ENCODE measurements at places on chromosomes 1 and 21.

GRCh38 chr21:45995686-45996179, 14.2 kb downstream of the COL6A1 start:
- no peak for DNase-seq

GRCh38 chr21:31220575-31220974, 123.5 kb downstream of the TIAM1 start:
- DNase-seq, result no peak

DNA sequence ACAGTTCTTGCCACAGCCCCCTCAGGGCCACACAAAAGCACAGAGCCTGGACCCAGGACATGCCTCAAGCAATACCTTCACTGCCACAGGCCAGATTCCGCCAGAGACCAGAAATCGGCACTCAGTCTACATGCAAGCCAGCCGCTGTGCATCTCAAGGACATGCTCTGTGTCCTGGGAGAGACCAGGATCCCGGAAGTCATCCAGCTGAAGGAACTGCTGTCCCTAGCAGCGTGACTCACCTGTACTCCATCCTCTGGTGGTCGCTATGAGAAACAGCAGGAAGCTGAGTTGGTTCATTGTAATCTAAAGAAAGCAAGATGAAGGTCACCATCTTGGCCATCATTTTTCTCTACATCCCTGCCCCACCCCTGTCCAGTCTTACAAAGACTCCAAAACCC, 401 bp downstream of the ITLN1 start:
- no peak for DNase-seq

GRCh38 chr1:41356752-41357151, 4.5 kb upstream of the FOXO6 start:
- DNase-seq, result no peak

DNA sequence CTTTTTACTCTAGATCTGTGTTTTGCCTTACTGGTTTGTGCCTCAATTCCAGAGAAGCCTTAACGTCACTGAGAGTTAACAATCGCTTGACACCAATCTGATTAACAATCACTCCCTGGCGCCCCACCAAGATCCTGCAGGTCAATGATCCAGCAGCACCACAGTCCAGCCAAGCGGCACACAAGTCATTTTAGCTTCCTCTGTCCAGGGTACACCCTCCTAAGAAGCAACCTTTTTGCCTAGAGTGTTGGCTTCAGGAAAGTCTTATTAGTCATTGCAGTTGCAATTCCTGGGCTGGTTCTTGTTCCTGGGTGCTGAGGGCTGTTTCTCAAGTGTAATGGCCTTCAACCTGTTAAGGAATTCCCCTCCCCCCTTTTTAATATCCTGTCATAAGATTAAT, 323.0 kb upstream of the USP25 start:
- DNase-seq, result no peak

DNA sequence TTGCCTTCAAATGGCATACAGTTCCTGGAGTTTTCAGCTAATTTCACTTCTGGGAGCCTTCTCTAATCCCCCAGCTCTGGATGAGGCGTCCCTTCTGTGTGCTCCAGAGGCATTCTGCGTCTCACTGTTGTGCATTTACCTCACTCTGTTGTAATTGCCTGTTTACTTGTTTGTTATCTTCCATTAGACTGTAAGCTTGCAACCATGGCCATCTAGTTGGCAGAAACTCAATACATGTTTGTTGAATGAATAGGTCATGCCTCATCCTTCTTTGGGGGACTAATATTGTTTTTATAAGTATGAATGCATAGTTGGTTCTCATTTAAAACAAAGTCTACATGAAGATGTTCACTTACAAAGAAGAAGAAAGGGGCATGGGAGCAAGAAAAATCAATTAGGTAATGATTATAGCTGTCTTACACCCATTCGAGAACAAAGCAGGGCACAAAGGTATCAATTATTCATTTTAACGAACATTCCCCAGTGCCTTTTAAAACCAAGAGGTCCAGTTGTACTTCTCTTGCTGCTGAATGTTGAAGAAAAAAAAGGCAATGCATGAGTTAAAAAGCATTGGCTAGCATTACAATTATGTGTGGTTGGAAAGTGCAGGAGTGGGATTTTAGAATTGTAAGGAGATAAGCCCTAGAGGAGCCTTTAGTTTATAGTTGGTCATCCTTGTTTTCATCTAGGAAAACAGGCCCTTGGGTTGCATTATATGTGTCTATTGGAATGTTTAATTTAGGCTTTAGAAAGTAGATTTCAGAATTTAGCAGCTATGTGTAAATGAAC, 6.0 kb downstream of the RGL1 start:
- DNase-seq, result no peak

DNA sequence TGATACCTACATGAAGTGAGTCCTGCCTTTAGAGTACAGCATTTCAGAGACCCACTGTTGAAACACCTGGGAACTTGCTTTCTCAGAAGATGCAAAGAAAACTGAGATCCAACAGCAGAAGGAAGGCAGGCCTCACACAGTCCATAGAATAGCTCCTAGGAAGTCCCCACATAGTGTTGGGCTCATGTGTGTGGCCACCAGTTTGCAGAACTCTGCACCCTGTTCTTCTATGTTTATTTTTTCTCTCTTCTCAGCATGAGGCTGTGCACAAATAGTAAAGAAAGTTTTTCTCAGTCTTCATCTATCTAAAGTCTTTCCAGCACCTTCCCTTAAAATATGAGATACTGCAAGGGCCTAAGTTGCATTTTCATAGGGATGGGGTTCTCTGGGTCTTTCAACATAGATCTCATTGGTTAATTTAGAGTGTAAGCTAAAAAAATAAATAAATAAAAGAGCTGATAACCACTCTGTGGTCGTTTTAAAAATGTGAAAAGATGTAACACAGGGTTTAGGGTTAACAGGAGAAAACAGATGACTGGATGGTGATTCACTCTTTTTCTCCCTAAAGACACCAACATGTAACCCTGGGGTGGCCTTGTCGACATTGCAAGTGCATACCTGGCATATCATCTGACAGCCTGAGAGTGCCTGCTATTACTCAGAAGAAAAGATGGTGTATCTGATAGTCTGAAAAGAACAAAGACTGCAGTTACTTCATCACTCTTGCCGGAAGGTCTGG, 94.6 kb downstream of the ZC3H11B start:
- DNase-seq, result no peak

DNA sequence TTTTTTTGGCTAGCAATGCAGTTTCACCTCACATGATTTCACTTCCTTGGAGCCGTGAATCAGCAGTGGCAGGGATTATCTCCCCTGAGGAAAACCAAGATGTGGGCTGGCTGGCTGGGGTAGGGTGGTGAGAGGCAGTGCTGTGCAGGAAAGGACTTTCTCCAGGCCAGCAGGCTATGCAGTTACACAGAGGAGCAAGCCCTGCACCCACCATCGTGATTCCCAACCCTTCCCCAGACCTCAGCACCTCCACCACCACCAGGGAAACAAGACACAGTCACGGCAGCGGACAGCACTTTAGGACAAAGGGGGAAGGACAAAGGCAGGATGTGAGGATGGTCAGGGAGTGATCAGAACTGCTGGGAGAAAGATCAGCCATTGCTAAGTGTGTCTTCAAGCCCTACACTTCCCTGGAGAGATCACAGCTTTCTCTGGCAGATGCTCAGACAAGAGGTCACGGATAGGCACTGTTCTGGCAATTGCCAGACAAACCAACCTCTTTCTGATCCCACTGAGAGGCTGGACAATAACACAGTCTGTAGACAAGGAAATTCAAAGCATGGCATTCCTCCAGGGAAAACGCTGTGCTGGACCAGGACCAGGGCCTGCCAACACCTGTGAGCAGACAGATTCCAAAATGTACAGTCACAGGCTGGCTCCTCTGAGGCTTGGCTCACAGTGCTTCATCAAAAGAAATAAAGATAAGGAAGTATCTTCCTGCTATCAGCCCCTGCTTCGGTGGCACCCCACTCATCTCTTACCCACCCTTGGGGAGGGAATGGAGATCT, 509.4 kb downstream of the SMYD3 start:
- no peak for DNase-seq

- no peak for DNase-seq
Observed at GRCh38 chr1:84768634-84769033, 78.4 kb upstream of the SSX2IP start.

DNA sequence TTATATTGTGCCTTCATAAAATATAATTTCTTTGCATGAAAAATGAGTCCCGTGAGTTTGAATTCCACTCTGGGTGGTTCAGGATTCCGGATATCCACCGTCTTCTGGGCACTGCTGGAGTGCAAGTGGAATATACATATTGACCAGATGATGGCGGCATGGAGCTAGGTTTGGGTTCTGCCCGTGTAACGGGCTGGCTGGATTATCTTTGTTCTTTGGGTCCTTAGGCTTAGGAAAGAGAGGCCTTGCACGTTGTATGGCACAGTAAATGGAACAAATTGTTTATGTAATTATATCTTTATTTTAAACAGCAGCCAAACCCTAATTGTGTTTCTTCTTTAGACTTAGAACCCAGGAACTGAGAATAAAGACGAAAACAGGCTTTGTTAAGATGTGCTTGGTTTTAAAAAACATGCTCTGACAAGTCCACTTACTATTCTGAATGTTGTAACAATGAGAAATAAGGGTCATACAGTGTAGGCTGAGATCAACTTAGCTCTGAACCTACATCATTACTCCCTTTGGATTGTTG, 13.5 kb upstream of the ACBD6 start:
- DNase-seq, result peak; percentile 23

GRCh38 chr21:42739061-42739931, 85.9 kb downstream of the PDE9A start:
- DNase-seq, result no peak

DNA sequence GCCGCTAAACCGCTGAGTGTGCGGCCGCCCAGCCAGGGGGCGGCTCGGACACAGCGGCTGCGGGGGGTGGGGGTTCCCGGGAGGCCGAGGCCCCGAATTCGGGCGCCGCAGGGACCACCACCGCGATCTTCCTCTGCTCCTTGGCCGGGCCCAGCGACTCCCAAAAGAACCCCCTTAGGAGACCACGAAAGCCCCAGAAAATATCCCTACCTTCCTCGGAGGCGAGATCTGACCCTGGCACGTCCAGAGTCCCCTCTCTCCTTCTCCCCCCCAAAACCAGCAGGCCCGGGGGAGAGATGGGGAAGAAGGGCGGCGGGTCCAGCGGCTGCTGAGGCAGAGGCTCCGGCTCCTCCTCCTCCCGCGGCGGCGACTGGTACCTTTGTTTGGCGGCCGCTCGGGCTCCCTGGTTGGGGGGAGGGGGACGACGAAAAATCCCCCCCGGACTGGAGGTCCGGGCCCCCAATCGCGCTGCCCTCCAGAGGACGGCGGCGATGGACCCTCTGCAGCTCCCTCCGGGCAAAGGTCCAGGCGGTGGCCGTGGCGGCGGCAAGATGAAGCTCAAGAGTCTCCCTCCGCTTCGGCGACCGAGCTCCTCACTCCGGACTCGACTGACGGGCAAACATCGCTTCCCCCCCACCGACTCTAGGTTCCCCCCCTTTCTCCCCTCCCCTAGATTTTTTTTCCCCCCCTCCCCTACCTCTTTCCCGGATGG, at the start of gene ARID4B:
TSS of gene ARID4B (minus strand) at position 621 of the 712 bp plus-strand sequence. CDS start 1,260 bp downstream, outside the sequence.
- no peak for DNase-seq

DNA sequence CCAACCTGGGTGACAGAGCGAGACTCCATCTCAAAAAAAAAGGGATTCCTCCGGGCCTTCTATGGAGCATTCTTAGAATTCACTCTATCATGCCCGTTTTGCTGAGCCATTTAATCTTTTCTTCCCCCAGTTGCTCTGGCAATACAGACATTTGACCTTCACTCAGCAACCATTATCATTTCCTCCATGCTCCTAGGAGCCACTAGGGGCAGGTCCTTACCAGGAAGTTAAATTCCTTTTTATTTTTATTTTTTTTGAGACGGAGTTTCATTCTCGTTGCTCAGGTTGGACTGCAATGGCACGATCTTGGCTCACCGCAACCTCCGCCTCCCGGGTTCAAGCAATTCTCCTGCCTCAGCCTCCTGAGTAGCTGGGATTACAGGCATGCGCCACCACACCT, 9.7 kb upstream of the CGN start:
- DNase-seq, result no peak

DNA sequence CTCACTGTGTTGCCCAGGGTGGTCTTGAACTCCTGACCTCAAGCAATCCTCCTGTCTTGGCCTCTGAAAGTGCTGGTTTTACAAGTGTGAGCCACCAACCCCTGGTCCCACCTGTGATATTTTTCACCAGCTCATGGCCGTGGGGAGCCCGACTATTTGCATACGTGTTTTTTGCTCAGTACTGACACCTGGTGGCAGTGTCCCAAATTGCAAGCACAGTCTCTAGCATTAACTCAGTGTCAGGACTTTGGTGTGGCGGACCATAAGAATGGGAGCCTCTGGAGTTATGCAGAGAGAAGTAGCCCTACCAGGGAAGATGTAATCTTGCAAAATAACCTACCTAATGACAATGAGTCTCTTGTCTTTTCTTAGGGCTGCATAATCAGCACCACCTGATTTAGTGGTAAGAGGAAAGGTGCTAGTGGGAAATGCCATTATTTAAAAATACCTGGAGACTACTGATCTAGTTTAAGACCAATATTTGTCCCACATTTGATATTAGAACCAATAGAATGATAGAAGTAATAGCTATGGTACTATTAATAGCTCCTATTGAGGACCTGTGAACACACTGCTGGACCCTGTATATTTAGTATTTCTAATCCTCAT, 305.4 kb downstream of the DISC1 start:
- no peak for DNase-seq

DNA sequence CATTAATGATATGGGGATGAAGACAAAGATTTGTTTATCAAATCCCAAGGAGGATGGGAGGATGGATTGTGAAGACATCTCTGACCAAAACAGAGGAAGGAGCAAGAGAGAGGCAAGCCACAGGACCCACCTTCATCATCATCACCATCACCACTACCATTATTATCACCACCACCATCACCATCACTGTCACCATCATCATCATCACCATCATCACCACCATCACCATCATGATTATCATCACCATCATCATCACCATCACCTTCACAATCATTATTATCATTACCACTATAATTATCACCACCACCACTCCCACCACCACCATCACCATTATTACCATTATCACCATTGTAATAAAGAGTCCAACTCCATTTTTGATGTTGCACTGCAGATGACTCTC, 482.5 kb downstream of the PTPRU start:
- no peak for DNase-seq
